ENCODE measurements at places on chromosomes 5 and 9. TPM values are rescaled to one million over a fixed set of nuclear protein-coding genes. Genes with fewer than 3 reads are reported as not detected.
A peak's percentile ranks its signal among the peaks of the same experiment; 100 is the strongest.

- peak; percentile 72 for DNase-seq
Observed at GRCh38 chr9:81717061-81717746, 27.9 kb upstream of the TLE1 start.

- DNase-seq, result no peak
Observed at GRCh38 chr5:14531668-14532067, 49.9 kb upstream of the OTULINL start.

- no peak for DNase-seq
Observed at GRCh38 chr5:172064358-172064757, 57.9 kb upstream of the FBXW11 start.

GRCh38 chr9:125507226-125507625 is 199.8 kb downstream of the MAPKAP1 start:
- no peak for DNase-seq

IL12B gene
- not detected for total RNA-seq

DRD1 gene
- not detected for total RNA-seq

GOLM1 gene
- 106 TPM for total RNA-seq

DNA sequence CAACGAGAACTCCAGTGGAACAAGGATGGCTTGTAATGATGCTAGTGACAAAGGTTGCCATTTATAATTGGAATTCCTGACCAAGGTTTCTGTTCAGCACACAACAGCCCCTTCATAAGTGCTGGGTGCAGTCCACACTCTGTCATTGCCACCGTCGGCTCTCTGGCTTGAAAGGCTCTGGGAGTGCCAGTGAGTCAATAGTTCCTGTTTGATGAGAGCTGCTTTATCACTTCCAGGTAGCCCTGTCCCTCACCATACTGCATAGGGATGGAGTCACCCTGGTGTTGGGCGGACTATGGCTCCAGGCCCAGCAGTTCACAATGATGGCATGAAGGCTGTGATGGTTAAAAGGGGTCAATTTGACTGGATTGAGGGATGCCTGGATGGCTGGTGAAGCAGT is 34.6 kb upstream of the SEMA4D start:
- DNase-seq, result peak; percentile 27

DNA sequence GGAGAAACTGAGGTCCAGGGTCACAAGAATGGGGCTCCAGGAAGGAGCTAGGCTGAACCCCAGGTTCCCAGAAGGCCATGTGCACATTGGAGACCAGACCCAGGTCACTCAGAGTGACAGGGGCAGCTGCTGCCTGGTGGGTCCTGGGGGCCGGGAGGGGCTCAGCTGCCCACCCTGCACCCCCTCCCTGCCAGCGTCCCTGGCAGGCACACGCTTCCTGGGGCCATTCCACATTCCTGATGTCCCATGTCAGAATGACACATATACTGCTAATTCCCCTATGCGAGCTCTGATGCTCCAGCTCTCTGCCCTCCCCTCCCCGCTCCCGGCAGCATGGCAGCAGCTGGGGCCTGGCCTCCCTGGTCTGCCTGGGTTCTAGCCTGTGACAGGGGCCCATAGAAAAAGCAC is 14.0 kb downstream of the FGFR4 start:
- no peak for DNase-seq

DNA sequence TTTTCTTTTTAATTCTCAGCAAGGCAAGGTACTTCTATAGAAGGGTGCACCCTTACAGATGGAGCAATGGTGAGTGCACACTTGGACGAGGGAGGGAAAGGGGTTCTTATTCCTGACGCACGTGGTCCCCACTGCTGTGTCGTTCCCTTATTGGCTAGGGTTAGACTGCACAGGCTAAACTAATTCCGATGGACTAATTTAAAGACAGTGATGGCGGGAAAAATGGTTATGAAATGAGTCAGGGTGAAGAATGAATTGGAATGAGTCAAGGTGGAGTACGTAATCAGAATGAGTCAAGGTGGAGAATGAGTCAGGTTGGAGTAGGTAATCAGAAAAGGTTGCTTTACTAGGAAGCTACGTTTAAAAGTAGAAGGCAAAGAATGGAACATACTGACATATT is 2.1 kb upstream of the HMGCS1 start:
- DNase-seq, result no peak

DNA sequence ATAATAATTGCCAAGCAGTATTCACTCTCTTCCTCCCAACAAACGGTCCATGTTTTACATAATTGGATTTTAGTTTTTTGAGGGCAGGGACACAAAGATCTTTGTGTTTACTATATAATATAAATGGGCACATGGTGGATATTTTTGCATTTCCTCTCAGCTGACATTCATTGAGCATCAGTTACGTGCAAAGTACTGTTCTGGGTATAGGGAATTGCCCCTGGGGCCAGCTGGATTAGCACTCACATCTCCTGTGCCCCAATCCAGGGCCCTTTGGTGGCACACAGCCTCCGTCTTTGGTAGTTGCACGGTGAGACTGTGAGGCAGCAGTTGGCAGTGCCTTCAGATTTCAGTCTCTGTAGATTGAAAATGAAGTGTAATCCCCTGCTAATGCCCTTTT is 1.6 kb downstream of the TDRD7 start:
- DNase-seq, result peak; percentile 89

GRCh38 chr5:133688391-133688790 is 76.0 kb upstream of the FSTL4 start:
- no peak for DNase-seq

DNA sequence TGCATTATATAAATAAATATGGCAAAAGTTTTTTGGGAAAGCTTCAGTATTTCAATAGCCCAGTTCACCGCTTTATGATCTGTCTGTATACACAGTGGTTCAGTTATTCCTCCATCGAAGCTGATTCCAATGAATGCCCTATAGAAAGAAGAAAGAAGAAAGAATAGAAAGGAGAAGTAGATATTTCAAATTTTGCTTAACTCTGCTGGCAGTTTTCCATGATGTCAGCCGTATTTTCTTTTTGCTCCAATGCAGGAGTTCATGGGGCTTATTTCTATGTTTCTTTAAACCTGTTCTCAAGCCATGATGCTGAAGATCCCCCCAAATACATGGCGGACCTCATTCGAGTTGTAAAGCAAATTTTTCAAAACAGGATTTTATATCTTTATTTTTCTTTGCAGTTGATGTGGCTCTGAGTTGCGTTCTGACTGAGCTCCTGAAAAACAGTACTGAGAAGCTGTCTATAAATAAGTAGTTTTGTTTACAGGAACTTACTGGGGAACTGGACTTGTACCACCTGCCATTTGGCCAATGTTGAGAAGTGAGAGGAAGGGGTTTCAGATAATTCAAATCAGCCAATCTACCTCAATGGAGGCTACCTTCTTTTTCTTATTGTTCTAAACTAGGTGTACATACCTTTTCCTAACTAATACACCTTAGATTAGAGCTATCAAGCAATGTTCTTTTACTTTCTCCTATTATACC is 418.5 kb upstream of the MEF2C start:
- DNase-seq, result no peak

- DNase-seq, result peak; percentile 58
Observed at GRCh38 chr5:78677777-78678668, 29.5 kb upstream of the LHFPL2 start.

DNA sequence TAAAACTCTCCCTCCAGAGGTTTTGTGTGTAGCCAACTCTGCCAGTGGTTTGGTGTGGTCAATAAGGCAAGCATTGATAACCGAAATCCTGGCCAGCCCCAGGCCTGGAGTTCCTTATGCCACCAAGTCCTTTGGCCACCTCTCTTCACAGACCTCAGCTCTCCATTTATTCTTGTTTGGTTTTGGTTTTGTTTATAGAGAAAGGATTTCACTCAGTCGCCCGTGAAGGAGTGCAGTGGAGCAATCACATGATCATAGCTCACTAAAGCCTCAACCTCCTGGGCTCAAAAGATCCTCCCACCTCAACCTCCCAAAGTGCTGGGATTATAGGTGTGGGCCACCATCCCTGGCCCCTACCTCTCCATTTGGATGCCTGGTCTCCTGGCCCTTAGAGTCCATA is 55.4 kb upstream of the PPARGC1B start:
- no peak for DNase-seq

DNA sequence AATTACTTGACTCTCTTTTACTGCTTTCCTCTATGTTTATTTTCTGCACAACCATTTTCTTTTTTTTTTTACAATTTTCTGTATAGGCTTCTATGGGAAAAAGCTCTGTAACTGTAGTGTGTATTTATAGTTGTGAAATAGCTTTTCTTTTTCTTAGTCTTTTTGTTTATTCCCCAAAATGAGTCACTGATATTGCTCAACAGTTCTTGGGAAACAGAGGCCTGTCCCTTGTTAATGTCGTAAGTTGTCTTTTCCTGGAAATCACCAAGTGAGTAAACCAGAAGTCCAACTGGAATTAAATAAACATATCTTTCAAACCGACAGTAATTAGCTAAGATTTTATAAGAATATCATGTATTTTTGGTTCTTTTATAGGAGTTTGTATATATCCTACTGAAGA is 325.1 kb upstream of the PRR16 start:
- peak; percentile 70 for DNase-seq

- DNase-seq, result no peak
Observed at GRCh38 chr5:107217721-107218130, 453.0 kb downstream of the EFNA5 start.

DNA sequence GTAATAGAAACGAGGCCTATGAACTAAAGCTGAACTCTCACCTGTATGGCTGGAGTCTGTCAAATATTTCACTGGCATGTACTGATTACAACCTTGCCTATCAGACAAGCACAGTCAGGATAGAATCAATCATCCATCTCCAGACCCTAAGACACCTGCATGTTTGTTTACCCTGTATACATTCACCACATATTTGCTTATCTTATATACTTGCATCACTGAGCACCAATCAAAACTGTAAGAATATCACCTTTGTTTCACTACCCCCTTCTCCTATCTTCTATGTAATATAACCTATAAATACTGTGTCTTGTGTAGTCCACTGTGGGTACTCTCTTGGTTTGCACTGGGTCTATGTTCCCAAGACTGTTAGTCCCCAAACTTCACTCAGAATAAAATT is 1085.7 kb downstream of the TAF11L14 start:
- DNase-seq, result no peak

DNA sequence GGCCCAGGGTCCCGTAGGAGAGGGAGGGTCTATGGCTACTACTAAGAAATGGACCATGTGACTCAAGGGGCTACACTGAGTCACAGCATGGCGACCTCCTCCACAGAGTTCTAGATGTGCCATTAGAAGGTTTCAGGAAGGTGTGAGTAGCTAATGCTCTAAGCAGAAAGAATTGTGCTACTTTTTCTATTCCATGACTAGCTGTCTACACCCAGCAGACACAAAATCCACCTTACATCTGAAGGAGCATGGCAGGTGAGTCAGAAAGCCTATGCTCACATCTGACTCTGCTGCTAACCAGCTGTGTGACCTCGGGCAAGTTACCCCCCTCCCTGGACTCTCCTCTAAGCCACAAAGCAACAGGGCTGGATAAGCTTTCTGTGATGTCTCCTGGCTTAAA is 14.4 kb upstream of the MEIKIN start:
- DNase-seq, result no peak

PARP8 gene
- 43.3 TPM for total RNA-seq

DNA sequence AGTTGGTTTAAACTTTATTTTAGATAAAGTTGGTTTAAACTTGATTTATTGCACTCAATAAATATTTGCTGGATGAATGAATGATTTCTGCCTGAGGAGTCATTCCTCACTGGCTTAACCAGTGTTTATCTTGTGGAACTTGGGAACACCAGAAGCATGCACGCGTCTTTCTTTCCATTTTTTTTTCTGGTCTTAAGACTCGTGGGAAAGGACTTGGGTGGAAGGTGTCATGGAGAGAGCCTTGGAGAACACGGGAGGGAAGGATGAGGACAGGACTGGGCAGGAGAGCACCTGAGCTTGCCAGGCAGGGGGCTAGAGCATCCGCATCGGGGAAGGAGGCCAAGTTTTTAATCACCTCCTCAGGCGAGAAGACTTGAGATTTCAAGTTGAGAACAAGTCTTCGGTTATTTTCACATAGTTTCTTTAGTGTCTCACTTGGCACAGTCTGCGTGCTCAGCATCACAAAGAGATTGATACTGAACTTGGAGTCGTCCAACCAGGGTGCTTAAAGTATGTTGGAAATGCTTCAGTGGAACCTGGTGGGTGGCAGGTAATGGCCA is 144.2 kb downstream of the PDZD2 start:
- DNase-seq, result no peak

DNA sequence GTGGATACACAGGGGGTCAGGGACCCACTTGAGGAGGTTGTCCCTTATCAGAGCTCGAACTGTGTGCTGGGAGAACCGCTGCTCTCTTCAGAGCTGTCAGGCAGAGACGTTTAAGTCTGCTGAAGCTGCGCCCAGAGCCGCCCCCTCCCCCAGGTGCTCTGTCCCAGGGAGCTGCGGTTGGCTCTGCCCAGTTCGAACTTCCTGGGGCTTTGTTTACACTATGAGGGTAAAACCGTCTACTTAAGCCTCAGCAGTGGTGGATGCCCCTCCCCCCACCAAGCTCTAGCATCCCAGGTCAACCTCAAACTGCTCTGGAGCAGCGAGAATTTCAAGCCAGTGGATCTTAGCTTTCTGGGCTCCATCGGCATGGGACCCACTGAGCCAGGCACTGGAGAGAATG is 15.9 kb downstream of the SRD5A1 start:
- no peak for DNase-seq

DNA sequence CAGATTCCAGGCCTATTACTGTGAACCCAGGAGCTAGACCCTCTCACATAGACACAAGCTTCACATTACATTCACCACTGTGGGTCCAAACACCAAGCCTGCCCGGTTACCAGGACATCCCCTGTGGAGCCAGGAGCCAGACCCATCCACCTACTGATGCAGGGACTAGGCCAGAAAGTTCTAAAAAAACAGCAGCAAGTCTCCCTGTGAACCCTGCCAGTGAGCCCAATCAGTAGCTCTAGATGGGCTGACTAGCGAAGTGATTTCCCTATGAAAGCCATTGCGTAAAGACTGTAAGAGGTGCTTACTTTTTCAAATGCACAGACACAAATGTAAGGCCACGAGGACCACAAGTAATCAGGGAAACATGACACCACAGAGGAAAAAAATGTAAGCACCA is 352.3 kb downstream of the TMEM161B start:
- DNase-seq, result no peak

- peak; percentile 98 for DNase-seq
Observed at GRCh38 chr5:14142827-14143545, at the start of gene TRIO. Gene TRIO, plus strand, starts transcription at chr5:14143342. Its CDS starts 384 bp downstream, at chr5:14143726.

C9orf43 gene
- 1.4 TPM for total RNA-seq

GRCh38 chr9:134173127-134174072 is 9.0 kb upstream of the RNU6ATAC start:
- no peak for DNase-seq

DNA sequence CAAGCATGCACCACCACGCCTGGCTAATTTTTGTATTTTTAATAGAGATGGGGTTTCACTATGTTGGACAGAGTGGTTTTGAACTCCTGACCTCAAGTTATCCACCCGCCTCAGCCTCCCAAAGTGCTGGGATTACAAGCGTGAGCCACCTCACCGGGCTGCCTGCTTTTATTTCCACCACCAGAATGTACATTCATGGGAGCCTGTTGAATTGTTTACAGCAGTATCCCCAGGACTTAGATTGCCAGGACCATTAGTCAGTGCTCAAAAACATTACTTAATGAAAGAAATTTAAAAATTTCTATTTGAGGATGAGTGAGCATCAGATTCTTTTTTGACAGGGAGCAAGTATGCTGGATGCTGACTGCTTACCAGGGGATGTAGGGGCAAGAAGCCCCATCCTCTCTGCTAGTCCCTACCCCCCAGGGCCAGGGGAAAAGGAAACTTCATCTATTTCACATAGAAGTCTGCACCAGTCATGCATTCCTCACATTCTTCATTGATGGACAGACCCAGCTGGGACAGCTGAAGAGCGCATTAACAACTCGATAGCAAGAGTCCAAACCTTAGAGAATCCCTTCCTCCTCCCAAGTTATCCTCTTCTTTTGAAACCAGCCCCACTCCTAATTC is 10.3 kb upstream of the RGMB start:
- no peak for DNase-seq

All from SK-MEL-5 (cell line).